ENCODE measurements at places on chromosomes 4 and X.

DNA sequence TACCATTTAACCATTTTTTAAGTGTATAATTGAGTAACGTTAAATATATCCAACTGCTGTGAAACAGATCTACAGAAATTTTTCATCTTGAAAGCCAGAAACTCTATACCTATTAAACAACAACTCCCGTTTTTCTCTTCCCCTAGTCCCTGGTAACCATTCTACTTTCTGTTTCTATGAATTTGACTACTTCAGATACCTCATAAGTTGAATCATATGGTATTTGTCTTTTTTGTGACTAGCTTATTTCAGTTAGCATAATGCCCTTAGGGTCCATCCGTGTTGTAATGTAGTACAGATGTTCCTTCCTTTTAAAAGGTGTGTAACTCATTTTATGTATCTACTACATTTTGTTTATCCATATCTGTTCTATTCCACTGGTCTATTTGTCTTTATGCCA, 48.7 kb downstream of the STAG2 start:
- DNase-seq, result no peak

- DNase-seq, result no peak
Measured at GRCh38 chr4:165443276-165443675, 64.5 kb downstream of the CPE start.

- DNase-seq, result no peak
Measured at GRCh38 chrX:44889824-44890223, 16.8 kb downstream of the KDM6A start.

DNA sequence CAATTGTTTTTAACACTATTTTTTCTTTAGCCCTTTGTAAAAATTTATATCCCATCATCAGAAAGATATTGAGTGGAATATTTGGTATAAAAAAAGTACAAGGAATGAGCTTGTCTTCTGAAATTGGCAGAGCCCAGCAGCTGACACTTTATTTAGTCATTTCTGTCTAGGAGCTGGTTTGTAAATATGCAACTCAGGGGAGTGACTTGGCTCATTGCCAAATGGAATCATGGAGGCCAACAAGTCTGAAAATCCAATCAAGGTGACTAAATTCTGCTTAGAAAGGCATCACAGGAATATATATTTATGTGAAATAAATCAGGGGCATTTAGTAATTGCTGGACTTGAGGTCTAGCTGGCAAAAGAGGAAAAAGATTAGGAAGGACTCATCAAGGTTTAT, 74.4 kb downstream of the OTC start:
- DNase-seq, result peak; percentile 19

DNA sequence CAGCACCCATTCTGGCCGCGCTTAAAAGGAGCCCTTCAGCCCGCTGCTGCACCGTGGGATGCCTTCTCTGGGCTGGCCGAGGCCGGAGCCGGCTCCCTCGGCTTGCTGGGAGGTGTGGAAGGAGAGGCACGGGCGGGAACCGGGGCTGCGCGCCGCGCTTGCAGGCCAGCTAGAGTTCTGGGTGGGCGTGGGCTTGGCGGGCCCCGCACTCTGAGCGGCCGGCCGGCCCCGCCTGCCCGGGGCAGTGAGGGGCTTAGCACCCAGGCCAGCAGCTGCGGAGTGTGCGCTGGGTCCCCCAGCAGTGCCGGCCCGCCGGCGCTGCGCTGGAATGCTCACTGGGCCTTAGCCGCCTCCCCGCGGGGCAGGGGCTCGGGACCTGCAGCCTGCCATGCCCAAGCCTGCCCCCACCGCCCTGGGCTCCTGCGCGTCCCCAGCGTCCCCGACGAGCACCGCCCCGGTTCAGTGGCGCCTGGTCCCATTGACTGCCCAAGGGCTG, 111.3 kb downstream of the PCDH18 start:
- no peak for DNase-seq

- no peak for DNase-seq
Measured at GRCh38 chrX:37686369-37686995, 891 bp downstream of the XK start.

All from COR-L47 (cell line).